CMK (cell line): ENCODE measurements at places on chromosomes 5 and 9.

DNA sequence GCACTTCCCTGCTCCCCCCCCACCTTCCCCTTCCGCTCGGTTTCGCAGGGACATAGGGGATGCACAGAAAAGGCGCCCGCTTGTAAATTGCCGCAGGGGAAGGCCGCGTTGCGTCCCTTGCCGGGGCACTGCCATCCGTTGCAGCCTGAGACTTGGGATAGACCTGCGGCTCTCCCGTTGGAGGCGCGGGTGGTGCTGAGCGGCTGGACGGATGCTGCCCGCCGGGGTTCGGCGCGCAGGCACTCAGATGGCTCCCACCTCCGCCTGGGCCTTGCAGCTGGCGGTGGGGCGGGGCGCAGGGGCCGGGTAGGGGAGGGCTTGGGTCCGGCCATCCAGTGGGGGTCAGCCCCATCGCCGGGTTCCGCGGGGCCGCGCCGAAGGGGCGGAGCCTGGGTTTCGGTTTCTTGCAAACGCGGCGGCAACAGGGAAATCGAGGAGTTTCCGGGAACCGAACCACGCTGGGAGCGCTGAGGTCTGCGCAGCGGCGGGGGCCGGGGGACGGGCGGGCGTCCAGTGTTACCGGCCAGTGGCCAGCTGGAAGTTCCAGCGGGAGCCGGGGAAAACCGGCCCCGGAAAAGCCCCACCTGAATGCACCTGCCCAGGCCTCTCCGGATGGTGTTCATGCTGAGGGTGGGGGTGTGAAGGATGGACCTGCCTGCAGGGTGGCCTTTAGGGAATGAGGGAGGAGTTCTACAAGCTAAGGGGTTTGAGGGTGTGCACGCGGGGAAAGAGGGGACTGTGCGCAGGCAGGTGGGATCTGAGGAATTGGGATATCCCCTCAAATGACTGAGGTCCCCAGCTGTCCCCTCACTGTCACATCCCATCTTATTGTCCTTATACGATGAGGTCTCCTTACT, 6.3 kb upstream of the IRF1 start:
- no peak for DNase-seq

GRCh38 chr9:130041648-130042405, 1.2 kb downstream of the FNBP1 start:
- DNase-seq: no peak

DNA sequence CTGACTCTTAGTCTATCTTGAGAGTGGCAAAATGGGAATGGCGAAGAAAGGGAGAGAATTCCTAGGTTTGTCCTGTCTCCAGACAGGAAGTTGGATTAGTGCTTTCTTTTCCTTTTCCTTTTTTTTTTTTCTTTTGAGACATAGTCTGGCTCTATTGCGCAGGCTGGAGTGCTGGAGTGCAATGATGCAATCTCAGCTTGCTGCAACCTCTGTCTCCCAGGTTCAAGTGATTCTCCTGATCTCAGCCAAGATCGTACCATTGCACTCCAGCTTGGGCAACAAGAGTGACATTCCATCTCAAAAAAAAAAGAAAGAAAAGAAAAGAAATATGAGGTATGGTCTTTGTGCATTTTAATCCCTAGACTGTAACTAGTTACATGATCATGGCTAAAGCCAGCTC, 12.6 kb upstream of the KIF27 start:
- DNase-seq: no peak

GRCh38 chr5:74576941-74577456, 63.5 kb downstream of the ENC1 start:
- DNase-seq: no peak

DNA sequence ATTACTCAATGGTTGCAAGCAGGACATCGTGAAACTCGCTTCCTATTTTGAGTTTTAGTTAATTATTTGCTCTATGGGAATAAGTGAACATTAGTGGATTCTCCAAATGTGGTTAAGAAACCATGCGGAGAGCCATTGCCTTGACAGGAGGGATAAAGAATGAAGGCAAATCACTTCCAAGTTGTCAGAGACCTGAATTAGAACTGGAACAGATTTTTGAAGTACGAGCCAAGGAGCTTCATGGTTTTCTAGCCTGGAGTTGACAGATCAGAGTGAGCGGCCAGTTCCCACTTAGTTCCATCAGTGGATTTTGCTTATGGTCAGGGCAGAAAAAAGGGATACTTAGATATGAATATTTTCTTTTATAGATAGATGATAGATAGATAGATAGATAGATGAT, 171.4 kb upstream of the CDH10 start:
- no peak for DNase-seq

- DNase-seq: no peak
These were observed 21.7 kb downstream of the SKIC3 start for GRCh38 chr5:95533106-95533505.

DNA sequence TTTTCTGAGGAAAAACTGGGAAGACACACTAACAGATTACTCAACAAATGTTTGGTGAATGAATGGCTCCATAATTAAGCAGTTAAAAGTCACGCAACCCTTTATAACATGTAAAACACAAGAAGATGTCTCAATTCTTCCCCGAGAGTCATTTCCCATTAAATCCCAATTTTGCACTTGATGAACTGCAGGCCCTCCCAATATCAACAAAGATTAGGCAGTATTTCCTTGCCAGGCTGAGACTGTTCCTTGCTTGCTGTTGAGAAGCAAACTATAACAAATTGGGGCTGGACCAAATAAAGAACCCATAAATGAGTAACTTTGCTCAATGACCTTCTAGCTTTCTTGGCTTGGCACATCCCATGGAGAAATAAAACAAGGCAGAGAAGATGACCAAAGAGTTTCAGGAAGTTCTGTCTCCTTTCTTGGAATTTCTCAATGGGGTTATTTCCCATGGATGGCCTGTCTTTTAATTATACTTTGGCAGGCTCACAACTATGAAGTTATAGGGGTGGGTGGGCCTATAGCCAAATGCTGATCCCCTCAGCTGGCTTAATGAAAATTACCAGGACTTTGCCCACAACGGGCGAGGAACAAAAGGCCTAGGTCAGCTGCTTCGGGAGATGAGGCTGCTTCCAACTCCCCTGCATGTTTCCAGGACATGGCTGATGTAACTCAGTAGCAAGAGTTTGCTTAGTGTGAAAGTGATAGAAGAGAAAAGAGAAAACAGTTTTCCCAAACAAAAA, 243.1 kb upstream of the RFX3 start:
- no peak for DNase-seq

GRCh38 chr9:73210886-73211666, 59.4 kb downstream of the ANXA1 start:
- DNase-seq: no peak

DNA sequence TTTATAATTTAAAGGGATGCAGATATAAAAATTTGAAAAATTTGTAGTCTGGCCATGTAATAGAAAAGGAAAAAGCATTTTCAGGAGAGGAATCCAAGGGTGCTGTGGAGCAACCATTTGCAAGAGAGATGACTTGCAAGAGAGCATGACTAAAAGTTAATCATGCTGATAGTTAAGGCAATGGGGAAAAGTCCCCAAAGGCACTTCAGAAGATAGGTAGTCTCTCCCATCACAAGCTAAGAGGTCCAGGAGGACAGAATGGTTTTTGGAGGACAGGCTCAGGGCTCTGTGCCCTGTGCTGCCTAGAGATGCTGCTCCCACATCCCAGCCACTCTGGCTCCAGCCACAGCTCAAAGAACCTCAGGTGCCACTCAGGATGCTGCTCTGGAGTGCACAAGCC, 38.8 kb downstream of the DNAJB5 start:
- DNase-seq: no peak

DNA sequence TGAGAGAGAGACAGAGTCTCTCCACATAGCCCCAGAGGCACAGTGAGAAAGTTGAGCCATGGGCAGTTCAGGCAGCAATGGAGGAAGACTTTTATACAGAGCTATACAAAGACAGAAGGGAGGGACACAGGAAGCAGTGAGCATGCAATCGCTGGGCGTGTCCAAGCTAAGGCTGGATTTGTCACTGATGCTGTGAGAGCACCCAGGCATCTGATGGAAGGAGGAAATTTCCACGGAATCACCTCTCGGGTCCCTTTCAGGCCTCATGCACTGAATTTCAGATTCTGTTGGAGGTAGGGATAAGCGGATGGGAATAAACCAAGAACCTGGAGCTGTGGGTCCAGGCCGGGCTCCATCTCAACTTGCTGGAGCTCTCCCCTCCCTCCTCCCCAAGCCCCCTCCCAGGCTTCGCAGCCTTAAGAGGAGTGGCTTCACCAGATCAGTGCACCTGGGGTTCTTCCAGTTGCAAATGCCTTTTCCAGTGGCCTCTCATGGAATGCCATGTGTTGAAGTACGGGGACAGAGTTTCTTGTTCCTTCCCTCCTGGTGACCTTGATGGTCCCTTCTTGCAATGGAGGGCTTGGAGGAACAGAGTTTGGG, 114.8 kb upstream of the ALDH1B1 start:
- no peak for DNase-seq

GRCh38 chr5:17816505-17816904, 182.2 kb downstream of the TAF11L14 start:
- DNase-seq: no peak

DNA sequence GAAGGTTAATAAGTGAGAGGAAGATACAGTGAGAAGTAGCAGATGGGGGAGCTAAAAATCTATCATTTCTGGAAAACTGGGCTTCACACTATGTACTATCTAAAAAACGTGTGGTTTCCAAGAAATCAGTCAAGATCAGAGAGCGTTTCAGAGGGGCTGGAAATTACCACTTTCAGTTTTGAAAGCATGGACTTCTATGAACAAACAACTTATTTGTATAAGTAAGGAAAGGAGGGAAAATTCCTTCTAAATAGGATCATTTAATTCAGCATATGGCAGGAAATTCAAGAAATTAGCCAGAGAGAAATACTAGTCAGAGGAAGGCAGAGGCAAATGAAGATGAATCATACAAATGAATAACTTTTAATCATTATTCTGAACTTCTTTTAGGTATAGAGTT, 11.3 kb downstream of the TNC start:
- DNase-seq: no peak
